COLO829 (cell line): ENCODE measurements at places on chromosomes 12 and 14.

- DNase-seq: no peak
These were observed 8.5 kb upstream of the IFT81 start for GRCh38 chr12:110115675-110116074.

DNA sequence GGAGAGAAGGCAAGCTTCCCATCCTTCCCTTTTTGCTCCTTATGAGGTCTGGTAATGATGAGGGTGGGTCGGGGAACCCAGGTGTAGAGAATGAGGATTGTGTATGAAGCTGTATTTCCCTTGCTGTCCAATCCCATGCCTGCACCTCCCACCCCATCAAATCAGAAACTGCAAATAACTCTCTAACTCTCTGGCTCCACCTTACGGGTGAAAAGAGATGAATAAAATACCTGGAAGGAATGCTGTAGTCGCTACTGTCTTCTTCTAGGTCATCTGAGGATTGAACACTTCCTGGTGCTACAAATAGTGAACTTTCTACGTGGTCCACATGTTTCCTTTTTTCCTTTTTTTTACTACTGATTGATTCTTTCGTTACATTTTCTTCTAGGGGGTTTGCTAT lies 38.9 kb upstream of the DICER1 start:
- DNase-seq: no peak

- no peak for DNase-seq
These were observed 62.8 kb upstream of the CCDC91 start for GRCh38 chr12:28127455-28127854.

DNA sequence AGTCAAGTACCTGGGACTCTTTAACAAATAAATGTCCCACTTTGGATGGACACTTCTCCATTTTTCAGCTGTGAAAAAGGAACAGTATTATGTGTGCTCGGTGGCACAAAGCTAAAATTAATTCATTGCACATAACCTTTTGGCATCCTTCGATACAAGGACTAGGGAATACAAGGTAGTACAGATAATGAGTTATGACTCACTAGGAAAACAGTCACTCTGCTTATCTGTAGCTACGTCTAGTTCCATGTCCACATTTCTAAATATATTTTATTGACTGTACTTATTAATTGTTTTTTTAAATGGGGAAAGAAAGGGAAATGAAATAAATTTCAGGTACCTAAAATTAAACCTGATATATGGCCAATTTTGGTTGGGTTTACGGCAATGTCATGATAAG lies 35.2 kb upstream of the RIC8B start:
- DNase-seq: peak; percentile 33

DNA sequence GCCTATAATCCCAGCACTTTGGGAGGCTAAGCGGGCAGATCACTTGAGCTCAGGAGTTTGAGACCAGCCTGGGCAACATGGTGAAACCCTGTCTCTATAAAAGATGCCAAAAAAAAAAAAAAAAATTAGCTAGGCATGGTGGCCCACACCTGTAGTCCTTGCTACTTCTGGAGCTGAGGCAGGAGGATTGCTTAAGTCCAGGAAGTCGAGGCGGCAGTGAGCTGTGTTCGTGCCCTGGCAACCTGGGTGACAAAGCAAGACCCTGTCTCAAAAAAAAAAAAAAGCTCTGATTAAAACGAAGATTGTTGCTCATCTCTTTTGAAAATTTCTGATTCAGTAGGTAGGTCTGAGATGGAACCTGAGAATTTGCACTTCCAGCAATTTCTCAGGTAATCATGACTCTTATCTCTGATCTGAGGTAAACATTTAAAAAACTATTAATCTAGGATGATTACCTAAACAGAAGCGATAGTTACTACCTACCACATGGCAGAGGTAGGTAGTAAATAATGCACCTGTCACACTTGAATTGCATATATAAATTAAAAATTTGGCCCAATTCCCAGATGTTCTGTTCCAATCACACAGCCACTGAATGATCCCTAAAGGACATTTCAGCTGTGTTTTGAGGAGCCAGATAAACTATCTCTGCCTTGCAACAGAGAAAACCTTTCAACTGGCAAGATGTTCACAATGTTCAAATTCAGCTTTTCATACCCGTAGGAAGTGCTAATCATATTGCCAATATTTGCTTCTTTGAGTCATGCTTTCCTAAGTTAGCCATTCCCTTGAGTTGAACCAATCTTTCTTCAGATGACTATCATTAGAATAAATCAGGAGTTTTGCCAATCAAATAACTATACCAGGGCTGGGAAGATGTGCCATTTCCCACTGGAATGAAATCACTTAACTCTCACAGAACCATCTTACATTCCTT lies 4.2 kb upstream of the TEP1 start:
- no peak for DNase-seq
